ENCODE measurements at places on chromosomes 6 and 20. TPM values are rescaled to one million over a fixed set of nuclear protein-coding genes. Genes with fewer than 3 reads are reported as not detected.

Gene MYT1
- polyA plus RNA-seq, result 0.05 TPM

Gene SLPI
- polyA plus RNA-seq, result not detected

Gene RAET1L
- not detected for polyA plus RNA-seq

- DNase-seq, result no peak
Observed at GRCh38 chr20:31430568-31431115, 9.8 kb upstream of the DEFB123 start.

GRCh38 chr20:62403331-62403730, 3.8 kb downstream of the CABLES2 start:
- no peak for DNase-seq

DNA sequence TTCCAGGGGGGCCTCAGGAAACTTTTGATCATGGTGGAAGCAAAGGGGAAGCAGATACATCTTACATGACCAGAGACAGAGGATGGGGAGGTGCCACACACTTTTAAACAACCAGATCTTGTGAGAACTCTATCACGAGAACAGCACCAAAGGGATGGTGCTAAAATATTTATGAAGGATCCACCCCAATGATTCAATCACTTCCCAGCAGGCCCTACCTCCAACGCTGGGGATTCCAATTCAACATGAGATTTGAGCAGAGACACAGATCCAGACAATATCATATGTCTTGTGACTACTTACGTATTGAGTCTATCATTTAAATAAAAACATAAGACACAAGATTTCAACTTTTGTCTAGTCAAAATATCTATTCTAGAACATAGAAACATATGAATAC, 351.9 kb downstream of the EPM2A start:
- DNase-seq, result no peak

Measured in hindlimb muscle (tissue), 1 donor.